ENCODE measurements at places on chromosomes 1 and 21.

DNA sequence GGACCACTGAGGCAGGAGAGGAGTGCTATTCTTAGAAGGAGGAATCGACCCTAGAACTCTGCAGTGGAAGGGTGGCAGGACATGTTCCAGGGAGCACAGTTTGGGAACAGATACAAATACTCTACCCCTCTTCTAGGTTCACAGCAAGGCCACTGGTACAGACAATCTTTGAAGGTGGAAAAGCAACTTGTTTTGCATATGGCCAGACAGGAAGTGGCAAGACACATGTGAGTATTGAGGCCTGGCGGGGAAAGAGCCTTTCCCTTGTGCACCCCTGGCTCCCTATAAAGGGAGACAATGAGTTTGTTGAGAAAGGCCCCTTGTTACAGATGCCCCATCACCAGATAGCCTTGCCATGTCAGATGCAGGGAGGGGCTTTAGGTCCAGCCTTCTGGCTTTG, 17.8 kb downstream of the KIF2C start:
- no peak for DNase-seq

- DNase-seq, result no peak
Observed at GRCh38 chr1:202663131-202663530, 47.1 kb downstream of the SYT2 start.

DNA sequence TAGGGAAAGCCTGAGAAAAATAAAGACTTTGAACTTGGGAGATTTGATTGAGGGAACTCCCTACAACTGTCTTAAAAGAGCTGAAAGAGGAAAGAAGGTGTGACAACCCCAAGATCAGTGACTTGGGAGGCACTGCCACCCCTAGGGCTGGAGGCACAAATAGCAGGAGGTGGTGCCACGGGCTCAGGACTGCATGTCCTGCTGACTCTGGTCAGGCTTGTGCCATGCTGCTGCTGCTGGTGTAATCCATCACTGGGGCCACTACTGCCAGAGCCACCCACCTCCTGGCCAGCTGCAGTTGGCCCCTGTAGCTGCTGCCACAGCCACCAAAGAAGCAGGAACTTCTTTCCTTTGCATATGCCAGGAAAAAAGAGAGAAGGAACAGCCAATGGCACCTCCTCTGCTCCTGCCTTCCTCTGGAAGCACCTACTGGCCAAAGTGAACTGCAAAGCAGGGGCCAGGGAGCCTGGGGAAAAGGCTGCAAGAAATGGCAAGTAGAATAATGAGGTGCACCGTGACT, 730.3 kb downstream of the PTPRU start:
- DNase-seq, result no peak

- DNase-seq, result no peak
Observed at GRCh38 chr1:16334655-16335340, 17.5 kb downstream of the FBXO42 start.

All from activated naive CD4-positive, alpha-beta T cell treated with Interleukin-2 at 50 U/mL for 16 hours (primary cell).